Posterior cingulate gyrus (tissue), 11 donors: ENCODE measurements at places on chromosomes 7 and 10.
A peak's percentile ranks its signal among the peaks of the same experiment; 100 is the strongest.

DNA sequence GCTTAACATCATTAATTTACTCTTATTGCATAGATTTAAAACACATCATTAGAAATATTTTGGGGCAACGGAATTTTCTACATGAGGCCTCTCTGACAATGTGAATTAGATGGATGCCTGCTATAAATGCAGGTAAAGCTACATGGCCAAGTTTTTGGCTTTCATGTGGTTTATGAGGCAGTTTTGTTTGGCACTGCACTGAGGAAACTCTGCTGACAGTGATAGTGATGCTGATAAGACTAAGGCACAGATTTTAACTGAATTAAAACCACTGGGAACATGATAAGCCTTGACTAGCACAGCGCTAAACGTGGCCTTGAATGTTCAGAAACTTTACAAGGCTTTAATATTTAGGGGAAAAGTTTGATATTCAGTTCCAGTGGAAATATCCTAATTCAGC lies 114.3 kb upstream of the NOBOX start:
- DNase-seq: no peak

- peak; percentile 62 for DNase-seq
Measured at GRCh38 chr10:132709471-132709951, 76.4 kb downstream of the NKX6-2 start.

DNA sequence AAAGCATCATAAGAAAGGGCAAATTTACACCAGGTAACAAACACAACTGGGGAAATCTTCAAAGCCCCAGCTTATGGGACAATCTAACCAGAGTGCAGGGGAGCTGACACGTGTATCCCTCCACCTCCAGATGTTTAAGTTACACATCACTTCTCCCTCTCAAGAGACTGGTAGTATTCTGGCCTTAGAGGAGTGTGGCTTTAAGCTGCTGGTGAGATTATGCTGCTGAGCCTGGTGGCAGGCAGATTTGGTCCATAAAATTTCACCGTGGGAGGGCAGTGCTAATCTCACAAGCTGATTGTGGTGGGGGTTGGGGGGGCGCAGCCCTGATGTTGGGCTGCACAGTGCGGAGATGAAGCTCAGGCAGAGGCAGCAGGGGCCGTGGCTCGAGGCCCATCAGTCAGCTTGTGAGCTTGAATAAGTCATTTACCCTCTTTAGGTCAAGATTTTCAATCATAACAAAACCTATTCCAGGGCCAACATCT lies 431.0 kb upstream of the GALNT17 start:
- no peak for DNase-seq

DNA sequence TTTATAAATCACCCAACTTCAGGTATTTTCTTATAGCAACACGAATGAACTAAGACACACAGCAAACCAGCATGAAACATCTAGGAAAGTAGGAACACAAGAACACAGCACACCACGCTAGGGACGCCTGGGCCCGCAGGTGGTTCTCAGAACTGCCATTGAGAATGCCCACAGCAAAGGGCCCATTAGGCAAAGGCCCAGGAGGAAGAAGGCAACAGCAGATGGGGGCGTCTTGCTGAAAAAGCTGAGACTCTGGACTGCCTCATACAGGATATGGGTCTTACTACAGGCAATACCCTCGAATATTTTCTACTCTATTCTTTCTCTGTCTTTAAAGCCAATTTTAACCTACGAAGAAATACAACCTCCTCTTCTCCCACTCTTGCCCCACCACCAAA lies 77.3 kb downstream of the PARD3 start:
- no peak for DNase-seq

DNA sequence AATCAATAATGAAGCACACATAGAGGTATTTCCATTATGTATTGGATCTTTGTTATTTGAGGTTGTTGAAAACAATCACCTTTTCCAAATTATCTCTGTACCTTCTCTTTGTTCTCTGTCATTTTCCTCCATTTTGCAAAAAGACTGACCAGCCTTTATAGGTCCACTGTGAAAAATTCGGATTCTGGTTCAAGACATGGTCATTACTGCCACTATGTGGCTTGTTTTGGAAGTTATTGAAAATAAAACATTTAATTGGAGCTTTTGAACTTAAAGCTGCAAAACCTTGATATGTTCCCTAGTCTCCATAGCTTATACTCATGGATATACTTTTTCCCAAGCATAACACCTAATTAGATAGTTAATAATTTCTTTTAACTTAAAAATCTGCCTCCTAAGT lies 1094.4 kb downstream of the NRG3 start:
- DNase-seq: no peak

- DNase-seq: no peak
Measured at GRCh38 chr7:101835136-101835535, 17.7 kb downstream of the CUX1 start.

- no peak for DNase-seq
Measured at GRCh38 chr10:7159517-7159916, 251.3 kb downstream of the SFMBT2 start.

DNA sequence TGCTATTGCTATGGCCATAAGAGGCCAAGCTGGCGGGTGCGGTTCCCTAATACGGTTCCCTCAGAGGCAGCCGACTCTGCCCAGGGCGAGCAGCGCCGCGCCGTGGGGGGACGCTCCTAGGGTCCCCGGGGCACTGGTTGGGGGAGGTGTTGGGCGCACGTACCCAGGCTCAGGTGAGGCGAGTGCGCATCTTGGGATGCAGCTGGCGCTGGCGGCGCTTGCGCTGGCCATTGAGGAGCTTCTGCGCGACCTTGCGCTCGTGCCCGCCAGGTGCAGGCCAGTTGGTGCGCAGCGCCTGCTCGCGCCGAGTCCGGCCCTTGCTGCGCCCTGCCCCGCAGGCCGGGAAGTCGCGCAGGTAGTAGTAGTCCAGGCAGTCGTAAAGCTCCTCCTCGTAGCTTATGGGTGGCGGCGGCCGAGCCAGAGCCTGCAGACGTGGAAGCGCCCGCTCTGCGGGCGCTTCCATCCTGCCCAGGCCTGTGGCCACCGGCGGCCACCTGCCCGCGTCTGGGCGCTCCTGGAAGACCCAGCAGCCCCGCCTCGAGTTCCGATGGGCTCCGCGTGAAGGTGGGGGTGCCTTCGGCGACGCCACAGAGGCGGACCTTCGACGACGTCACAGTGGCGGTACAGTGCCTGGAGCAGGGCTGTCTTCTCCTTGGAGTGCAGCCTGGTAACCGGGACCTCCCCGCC lies at the start of gene NUPR2:
TSS of gene NUPR2 (minus strand) at position 566 of the 687 bp plus-strand sequence. CDS start at position 463, 103 bp downstream.
- DNase-seq: no peak

GRCh38 chr10:104340111-104340526 lies 1.9 kb upstream of the ITPRIP start:
- DNase-seq: no peak

GRCh38 chr7:129469930-129470329 lies 32.4 kb upstream of the SMKR1 start:
- no peak for DNase-seq

GRCh38 chr7:135190703-135191102 lies 20.2 kb upstream of the CYREN start:
- DNase-seq: no peak

GRCh38 chr7:14787551-14787950 lies 115.0 kb downstream of the DGKB start:
- DNase-seq: no peak

DNA sequence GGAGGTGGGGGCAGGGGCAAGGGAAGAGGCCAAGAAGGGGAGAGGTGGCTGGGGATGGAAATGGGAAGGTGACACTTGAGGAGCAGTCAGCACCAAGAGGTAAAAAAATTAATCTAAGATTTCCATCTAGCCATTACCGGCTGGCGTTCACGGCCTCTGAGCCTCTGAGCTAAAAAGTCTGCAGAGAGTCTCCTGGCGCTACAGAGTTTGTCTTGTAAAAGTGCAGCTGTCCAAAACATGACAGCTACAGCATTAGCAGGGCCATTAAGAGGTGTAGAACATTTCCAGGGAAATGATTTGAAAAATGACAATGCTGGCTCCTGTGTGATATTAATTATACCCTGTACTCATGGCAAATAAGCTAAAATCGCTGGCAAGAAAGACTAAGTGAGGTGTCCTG lies 167.6 kb downstream of the LRMDA start:
- DNase-seq: no peak

- DNase-seq: no peak
Measured at GRCh38 chr10:19785366-19785765, 30.9 kb upstream of the PLXDC2 start.

DNA sequence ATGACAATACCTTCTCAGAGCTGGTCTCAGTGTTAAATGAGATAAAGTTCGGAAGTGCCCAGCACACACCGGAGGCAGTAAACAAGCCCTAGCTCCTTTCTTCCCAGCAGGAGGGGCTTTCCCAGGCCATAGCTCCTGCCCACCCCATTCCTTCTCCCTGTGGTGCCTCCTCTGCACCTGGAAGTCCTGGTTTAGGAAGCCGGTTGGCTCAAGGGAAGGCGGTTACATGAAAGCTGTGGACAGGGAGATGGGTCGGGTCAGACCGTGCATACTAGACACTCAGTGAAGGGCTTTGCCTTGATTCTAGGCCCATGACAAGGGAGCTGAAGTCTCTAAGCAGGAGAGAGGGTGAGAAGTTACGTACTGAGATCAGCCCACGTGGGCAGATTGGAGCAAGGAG lies 8.6 kb downstream of the BEND7 start:
- no peak for DNase-seq

DNA sequence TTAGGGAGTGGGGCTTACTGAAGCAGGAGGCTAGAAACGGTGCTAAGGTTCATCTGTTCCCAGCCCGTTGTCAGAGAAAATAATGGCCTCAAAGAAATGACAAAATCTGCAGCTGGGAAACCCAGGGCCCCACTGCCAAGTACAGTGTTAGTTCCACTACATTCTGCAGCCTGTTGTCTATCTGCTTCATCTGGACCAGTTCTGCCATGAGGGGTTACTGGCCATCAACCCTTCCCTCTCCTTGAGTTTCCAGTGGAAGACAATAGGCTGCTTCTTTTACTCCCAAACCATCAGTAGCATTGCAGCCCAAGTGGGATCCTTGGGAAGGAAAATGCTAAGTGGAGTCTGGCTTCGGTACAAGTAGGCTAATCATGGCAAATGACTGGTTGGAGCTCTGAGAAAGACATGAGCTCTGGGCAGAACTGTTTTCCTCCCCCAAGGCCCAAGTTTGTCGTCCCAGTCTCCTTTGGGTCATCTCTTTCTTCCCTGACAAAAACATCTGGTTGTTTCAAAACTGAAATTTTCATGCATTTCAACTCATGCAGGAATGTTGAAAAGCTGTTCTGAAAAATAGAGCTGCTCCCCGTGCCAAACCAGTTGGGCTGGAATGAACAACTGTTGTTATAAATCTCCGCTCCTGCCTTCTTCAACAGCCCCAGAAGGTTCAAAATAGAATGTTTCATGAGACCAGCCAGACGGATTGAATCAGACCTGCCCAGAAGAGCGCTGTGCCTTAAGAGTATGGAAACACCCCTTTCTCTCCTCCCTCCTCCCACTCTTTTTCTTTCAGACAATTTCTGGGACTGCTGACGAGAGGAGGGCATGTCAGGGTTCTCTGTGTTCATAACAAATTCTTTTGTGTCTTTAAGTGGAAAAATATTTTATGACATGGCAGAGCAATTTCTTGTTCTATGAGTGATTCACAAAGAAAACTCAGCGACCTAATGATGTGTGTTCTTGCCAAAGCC lies 116.6 kb downstream of the RAB18 start:
- DNase-seq: no peak

- DNase-seq: no peak
Measured at GRCh38 chr7:151387161-151388006, 22.5 kb downstream of the WDR86 start.

DNA sequence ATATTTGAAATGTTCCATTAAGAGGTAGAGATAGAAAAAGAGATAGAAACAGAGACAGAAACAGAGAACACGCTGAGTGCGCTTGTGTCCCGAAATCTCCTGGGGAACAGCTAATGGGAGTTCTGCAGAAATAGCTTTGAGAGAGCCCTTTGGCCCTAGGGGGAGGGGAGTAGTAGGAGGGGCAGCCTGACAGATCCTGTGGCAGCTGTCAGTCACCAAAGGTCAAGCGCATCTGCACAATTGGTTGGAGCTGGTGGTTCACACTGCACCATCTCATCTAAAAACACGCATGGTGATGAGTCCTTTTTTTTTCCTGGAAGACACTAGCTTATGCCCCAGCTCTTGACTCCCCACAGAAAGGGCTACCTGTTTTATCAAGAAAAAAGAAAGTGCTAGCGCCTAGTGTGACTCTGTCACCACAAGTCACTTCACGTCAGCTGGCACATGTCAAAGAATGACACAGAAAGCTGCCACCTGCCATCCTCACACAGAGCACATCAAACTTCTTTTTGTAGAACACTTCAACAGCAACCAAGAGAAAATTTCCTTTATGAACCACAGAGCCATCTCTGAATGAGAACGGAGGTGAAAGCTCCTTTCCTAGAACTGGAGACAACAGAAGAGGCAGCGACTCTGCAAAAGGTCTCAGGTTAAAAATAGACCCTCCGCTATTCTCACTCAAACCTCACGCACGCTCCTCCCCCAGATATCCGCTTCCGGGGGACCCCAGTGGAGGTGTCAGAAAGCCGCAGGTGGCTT lies 125.7 kb downstream of the GFRA1 start:
- DNase-seq: no peak

DNA sequence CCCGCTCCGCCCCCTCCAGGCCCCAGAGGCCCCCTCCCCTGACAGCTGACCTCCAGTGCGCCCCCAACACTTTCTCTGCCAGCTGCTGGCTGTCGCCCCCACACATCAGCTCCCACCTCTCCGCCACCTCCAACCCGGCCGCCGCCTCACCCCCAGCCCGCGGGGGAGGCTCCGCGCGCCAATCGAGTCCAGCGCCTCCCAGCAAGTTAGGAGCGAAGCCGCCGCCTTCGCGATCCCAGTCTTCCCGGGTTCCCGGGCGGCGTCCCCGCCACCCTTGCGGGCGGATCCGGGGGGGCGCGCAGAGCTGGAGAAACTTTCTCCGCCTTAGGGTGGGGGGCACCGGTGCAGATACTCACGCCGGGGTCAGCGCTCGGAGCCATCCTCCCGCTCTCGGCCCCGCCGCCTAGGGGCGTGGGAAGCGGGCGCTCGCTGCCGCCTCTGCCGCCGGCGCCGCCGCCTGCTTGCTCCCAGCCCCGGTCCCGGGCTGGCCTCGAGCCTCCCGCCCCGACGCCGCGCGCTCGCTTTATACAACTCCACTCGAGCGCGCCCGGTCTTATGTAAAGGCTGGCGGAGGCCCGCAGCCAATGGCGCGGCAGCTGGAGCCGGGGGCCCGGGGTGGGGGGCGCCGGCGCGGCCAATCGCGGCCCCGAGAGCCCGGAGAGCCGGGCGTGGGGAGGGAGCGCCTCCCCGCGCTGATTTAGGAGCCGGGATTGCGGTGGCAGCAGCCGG lies at the start of gene CRTAC1:
TSS of gene CRTAC1 (minus strand) at position 529 of the 729 bp plus-strand sequence. CDS start at position 380, 149 bp downstream.
- DNase-seq: peak; percentile 74

DNA sequence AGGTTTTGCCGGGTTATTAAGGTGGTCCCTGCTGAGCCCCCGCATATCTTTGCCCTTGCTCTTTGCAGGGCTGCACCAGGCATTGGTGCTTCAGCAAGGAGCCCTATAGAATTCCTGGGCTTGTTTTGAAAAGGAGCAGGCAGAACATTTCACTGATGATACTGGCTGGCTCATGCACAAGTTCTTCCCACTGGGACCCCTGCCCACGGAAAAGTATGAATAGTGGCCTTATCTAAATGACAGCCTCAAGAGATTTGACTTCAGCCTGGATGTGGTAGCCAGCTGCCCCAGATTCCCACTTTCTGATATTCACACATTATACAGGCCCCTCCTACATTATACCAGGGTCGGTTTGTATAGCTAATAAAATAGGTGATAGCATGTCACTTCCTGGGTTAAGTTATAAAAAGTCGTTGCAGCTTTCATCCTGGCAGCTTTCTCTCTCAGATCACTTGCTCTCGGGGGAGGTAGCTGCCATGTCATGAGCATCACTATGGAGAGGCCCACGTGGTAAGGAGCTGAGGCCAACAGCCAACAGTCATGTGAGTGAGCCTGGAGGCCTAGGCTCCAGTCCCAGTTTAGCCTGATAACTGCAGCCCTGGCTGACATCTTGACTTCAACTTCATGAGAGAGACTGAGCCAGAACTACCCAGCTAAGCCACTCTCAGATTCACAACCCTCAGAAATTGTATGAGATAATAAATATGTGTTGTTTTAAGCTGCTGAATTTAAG lies 16.8 kb upstream of the CRTAC1 start:
- DNase-seq: peak; percentile 40
